ENCODE measurements at places on chromosomes 7 and 10.

GRCh38 chr10:76881477-76882220, 756.0 kb downstream of the KCNMA1 start:
- no peak for DNase-seq

DNA sequence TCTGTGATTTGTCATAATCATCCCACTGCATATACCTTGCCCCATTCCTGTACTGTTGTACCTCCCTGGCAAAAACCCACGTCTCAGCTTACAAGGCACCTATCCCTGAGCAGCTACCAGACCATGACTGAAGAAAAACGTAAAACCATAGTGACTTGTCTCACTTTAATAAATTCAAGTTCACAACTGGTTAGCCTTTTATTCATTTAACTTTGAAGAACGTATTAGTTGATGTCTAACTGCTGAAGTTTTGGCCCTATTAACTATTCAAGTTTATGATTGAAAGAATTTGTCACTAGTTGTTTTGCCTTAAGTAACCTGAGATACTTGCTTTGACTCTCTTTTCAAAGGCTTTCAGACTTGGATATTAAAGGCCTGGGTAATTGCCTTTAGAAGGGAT, 59.7 kb downstream of the GALNT11 start:
- DNase-seq = no peak

- no peak for DNase-seq
Observed at GRCh38 chr7:2248984-2249694, 7.1 kb downstream of the NUDT1 start.

- no peak for DNase-seq
Observed at GRCh38 chr10:102605712-102606111, 38.6 kb upstream of the TRIM8 start.

DNA sequence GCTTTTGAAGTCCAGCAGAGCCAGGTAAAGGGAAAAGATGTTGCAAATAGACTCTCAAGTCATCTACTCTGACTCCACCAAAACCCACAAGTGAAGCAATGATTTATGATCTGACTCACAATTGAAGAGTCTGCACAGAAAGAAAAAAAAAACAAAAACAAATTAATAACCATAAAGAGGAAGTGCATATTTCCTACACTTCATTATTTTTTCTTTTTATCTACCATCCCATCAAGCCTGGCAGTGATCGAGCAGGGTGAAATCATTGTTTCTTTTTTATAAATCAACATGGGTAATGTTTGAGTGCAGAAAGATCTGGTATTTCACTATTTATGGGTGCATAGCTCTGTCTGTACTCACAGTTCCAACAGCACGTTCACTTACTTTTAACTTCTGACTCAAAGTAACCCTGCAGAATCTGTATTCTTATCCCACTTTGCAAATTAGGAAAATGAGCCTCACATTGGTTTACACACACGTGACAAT, 829.0 kb downstream of the TNS3 start:
- DNase-seq = no peak

GRCh38 chr10:58373442-58373827, 11.8 kb upstream of the TFAM start:
- DNase-seq = no peak

DNA sequence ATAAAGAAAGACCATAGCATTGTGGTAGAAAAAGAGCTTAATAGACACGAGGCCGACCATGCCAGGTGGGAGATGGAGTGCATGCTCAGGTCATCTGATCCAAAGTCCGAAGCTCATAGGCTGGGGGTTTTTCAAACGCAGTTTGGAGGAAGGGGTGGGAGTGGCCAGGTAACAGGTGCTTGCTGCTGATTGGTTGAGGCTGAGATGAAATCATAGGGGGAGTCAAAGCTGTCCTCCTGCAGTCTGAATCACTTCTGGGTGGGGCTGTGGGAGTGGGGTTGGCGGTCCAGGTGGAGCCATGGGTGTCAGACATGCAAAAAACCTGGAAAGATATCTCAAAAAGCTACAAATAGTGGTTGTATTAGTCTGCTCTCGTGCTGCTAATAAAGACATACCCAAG, 2.8 kb upstream of the ERCC6 start:
- no peak for DNase-seq

- no peak for DNase-seq
Observed at GRCh38 chr10:100089241-100089640, 7.6 kb upstream of the CPN1 start.
